ENCODE measurements at places on chromosomes 4 and X.

- DNase-seq = peak; percentile 37
These were observed 466 bp upstream of the SLC39A8 start for GRCh38 chr4:102345795-102346100.

- peak; percentile 19 for DNase-seq
These were observed 45.9 kb upstream of the GPRIN3 start for GRCh38 chr4:89353514-89353913.

DNA sequence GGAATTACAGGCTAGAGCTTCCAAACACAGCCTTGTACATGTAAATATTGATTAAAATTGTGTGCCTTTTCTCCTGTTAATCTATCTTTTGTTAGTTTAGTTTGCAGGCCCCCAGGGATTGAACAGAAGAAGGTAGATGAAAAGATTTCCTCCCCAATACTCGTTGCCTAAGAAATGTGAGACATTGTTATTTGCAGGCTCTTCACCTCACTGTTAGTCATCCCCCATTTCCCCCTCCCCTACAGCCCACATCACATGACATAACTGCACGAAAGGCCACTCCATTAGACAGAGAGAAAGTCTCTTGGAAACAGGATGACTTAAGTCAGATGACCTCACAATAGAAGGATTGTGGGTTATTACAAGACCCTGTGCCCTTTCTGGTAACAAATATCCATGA is 13.3 kb upstream of the MID1 start:
- DNase-seq = no peak

GRCh38 chrX:9285342-9285771 is 179.5 kb upstream of the TBL1X start:
- DNase-seq = no peak

GRCh38 chr4:15684498-15684897 is 2.9 kb downstream of the FAM200B start:
- no peak for DNase-seq

- no peak for DNase-seq
These were observed 113.4 kb downstream of the DRD5 start for GRCh38 chr4:9894644-9895332.

DNA sequence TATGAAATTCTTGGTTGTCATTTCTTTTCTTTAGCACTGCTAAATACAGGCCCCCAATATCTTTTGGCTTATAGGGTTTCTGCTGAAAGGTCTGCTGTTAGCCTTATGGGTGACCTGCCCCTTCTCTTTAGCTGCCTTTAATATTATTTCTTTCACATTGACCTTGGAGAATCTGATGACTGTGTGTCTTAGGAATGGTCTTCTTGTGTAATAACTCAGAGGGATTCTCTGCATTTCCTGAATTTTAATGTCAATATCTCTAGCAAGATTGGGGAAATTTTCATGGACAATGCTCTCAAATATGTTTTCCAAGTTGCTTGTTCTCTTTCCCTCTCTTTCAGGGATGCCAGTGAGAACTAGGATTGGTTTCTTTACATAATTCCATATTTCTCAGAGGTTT is 292.4 kb downstream of the SLC7A11 start:
- no peak for DNase-seq

- DNase-seq = no peak
These were observed 197.7 kb downstream of the INPP4B start for GRCh38 chr4:142648378-142648777.

GRCh38 chr4:74539044-74539790 is 94.3 kb downstream of the AREG start:
- DNase-seq = no peak

DNA sequence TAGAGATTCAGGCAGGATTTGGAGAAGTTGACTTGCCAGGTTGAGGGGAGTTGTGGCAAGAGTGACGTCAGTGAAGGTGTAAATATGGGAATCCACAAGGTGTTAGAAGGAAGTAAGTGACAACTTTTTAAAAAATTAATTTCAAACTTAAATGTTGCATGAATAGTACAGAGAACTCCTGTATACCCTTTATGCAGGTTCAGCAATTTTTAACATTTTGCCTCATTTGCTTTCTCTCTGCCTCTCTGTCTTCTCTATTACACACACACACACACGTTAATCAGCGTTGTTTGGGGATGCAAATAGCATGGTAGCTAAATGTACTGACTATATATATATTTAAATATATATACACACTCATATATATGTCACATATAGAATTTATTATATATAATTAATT is 273.7 kb downstream of the SMARCA1 start:
- no peak for DNase-seq

- no peak for DNase-seq
These were observed 32.8 kb downstream of the NPY2R start for GRCh38 chr4:155241225-155241624.

GRCh38 chrX:119424999-119425398 is 25.9 kb downstream of the SLC25A43 start:
- DNase-seq = no peak

DNA sequence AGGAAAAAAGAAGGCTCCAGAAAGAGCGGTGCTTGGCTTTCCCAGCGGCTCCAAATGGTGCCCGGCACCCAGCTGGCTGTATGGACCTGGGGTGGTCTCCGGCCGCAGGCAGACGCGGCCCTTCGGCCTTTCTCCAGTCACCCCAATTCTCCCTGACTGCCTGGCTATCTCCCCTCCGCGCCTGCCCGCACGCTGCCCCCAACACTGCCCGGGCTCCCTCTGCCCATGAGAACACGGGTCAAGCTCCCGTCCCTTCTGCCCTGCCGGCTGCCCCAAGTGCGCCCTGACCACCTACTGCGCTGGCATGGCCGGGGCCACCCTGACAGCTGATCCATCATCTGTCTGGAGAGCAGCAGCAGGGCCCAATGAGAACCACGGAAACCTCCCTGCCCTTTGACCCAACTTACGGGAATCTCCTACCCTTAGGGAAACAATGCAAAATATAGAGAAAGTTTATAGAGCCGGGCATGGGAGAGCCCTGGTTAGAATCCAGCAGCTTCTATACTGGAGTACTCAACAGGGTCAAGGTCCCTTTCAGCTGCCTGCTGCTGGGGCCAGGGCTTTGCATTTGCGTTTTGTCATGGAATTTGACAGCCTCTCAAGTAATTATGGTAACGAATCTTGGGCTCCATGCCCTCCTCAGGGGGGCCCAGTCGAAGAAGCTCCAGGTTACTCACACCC is 1.2 kb upstream of the FAM3A start:
- DNase-seq = no peak

DNA sequence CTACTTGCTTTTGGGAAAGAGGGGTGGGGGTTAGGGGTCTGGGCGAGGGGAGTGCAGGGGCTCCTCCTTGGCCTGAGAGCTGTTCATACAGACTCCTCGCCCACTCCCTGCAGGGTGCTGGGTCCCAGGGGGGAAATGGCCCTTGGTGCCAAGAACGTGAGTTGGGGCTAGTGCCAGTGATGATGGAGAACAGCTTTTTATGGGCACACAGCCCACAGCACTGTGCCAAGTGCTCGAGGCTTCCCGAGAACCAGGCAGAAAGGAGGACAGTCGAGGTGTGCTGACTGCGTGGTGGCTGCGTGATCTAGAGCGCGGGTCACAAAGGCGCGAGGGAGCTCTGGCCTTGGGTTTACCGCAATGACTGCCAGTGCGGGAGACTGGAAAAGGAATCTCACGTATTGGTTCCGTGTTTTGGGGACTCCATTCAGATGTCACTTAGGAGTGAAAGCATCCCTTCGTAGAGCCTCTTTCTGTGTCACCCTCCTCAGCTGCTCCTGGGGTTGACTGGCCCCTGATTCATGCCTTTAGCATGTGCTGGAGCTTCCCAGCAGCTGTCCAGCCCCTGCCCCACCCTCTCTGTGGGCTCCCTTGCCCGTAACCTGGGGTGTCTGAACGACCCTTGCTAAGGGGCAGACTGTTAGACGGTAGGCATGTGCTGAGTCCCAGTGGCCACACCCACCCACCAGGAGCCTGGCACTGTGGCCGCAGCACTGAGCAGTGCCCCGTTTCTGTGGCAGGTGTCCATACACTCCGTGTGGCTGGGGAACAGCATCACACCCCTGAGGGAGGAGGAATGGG is 20.9 kb upstream of the MSANTD1 start:
- no peak for DNase-seq

- no peak for DNase-seq
These were observed 32.9 kb downstream of the UGDH start for GRCh38 chr4:39494354-39494753.

DNA sequence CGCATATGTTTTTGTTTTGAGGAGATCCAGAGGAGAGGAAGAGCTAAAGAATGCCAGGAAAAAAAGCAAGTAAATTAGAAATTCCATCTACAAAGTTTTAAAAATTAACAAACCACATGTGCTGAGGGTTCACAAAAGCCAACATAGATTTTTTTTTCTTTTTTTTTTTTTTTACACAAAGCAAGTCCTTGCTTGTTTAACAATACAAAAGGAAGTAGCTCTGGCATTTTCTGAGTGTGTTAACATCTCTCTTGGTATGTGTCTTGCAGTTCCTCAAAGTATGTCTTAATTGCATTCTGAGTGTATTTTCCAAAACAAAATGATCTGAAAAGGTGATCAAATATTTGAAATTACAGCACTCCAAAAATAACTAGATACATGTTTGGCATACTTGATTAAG is 1682.7 kb upstream of the AGA start:
- DNase-seq = no peak

- no peak for DNase-seq
These were observed 54.0 kb upstream of the ZCCHC13 start for GRCh38 chrX:74249963-74250362.

- DNase-seq = no peak
These were observed 62.9 kb upstream of the CHRDL1 start for GRCh38 chrX:110858565-110858964.

GRCh38 chr4:24871210-24871609 is 41.6 kb downstream of the CCDC149 start:
- no peak for DNase-seq

- DNase-seq = peak; percentile 56
These were observed 50.2 kb downstream of the LEF1 start for GRCh38 chr4:108118505-108118904.

DNA sequence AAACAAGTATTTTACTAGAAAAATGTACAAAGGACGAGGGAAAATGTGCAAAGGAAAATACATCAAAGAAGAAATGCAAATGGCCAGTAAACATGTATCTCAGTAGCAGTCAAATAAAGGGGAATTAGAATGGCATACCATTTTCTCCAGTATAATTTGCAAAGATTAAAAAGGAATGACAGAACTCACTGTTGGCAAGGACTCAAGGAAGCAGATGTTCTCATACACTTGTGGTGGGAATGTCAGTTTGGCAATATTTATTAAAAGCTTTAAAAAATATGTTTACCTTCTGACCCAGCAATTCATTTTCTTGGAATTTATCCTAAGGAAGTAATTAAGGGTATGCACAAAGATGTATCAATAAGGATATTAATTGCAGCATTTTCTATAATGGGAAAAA is 7.6 kb downstream of the CLCN5 start:
- no peak for DNase-seq

GRCh38 chrX:19879181-19879580 is 8.2 kb downstream of the SH3KBP1 start:
- no peak for DNase-seq

- DNase-seq = no peak
These were observed 233.2 kb downstream of the PTTG2 start for GRCh38 chr4:38193236-38193863.

GRCh38 chrX:134570899-134571298 is 87.4 kb downstream of the PLAC1 start:
- no peak for DNase-seq

- DNase-seq = no peak
These were observed 114.1 kb upstream of the STX18 start for GRCh38 chr4:4655901-4656300.

DNA sequence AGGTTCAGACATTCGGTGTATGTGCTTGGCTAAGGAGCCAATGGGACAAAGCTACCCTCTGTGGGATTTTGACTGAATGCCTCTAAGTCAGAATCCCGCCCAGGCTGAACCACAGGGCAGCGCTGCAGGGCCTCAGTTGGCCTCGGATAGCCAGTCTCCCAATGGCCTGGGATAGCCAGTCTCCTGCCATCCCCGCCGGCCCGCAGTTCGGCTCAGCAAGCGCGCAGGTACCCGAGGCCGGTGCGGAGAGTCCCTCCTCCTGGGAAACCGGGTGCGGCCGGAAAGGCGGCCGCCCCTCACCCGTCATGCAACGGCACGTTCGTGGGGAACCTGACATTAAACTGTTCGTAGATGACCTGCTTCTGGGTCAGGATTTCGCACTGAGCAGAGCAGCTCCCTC is 16.1 kb downstream of the PPEF2 start:
- no peak for DNase-seq

DNA sequence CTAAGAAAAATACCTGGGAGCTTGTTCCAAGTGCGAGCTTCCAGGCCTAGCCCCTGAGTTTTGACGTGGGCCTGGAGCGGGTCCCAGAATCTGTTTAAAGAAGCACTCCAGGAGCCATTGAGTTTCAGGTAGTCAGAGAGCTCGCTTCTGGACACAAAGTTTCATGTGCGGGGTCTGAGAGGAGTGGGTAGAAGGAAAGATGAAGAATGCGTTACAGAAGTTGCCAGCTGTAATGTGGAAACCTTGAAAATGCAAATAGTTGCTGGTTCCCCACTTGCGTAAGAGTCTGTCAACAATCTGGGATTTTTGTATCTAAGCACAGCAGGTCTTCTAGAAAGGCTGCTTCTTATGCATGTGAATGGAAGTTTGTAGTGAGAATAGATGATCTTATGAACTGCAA is 77.5 kb upstream of the CLCN4 start:
- DNase-seq = no peak

GRCh38 chr4:13313856-13314255 is 170.3 kb downstream of the RAB28 start:
- no peak for DNase-seq

- peak; percentile 52 for DNase-seq
These were observed 33.1 kb downstream of the GAB3 start for GRCh38 chrX:154717824-154718223.

DNA sequence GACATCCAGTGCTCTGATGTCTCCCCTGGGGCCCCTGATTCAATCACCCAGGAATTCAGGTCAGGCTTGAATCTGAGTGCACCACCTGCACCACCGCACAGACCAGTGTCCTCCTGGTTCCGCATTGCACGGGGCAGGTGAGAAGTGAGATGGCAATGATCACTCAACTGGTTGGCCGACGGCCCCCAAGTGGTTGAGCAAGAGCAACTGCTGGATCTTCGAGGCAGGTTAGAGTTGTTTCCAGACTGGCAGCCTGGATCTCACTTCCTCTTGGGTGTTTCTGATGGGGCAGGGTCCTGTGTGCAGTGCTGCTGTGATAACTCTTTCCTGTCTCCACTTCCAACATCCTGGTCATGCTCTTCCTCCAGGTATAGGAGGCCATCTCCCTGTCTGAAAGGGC is 50.4 kb downstream of the C4orf50 start:
- no peak for DNase-seq

- no peak for DNase-seq
These were observed 82.5 kb downstream of the RBM47 start for GRCh38 chr4:40546969-40547788.
